NCI-H2081 (cell line): ENCODE measurements at places on chromosomes 7 and 10.

- DNase-seq = no peak
Measured at GRCh38 chr7:29243910-29244655, 49.5 kb downstream of the CHN2 start.

- DNase-seq = no peak
Measured at GRCh38 chr7:85471307-85471706, 284.5 kb upstream of the SEMA3D start.

- DNase-seq = no peak
Measured at GRCh38 chr10:57897611-57898010, 370.1 kb downstream of the IPMK start.

DNA sequence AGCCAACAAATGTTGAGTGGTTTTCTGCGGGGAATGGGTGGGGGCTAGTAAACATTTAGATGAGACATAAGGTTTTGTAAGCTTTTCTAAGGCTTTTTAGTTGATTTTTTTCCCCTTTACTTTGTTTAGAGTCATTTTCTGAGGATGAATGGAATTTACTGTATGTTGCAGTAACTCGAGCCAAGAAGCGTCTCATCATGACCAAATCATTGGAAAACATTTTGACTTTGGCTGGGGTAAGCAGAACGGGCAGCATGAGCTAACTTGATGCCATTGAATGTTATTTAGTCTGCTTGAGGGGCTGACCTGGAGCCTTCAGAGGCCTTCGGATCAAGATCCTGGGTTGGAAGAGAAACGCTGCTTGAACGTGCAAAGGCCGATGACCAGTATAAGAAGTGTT, 37.3 kb downstream of the FBH1 start:
- DNase-seq = no peak

DNA sequence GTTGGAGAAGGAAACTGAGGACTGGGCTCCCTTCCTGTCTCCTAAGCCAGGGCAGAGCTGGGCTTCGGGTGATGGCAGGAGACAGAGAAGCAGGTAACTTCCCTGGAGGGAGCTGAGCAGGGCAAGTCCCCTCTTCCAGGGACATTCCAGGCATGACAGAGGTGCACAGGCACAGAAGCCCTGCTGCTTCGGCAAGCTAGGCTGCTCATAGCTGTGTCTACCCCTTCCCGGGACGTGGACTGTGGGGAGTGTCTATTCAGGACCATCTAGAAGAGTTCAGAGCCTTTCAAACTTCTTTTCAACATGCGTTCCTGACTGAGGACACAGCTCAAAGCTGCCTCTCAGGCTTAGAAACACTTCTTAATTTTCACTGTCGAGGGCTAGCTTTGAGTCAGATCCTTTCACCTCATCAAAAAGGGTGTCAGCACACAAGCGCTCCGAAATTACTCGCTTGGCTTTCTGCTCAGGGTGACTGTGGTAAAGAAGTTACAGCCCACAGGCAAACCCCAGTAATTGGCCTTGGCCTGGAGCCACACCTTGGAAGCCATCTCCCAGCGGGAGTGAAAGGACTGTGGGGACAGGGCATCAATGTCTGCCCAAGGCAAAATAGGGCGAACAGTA, 63.7 kb upstream of the STEAP1B start:
- DNase-seq = peak; percentile 67

- no peak for DNase-seq
Measured at GRCh38 chr7:16634271-16634738, 11.2 kb downstream of the ANKMY2 start.

- no peak for DNase-seq
Measured at GRCh38 chr7:78047800-78048199, 249.2 kb downstream of the PHTF2 start.

GRCh38 chr10:62618054-62618453, 186.5 kb upstream of the ADO start:
- no peak for DNase-seq

GRCh38 chr7:50599385-50599784, 34.2 kb upstream of the DDC start:
- peak; percentile 78 for DNase-seq

DNA sequence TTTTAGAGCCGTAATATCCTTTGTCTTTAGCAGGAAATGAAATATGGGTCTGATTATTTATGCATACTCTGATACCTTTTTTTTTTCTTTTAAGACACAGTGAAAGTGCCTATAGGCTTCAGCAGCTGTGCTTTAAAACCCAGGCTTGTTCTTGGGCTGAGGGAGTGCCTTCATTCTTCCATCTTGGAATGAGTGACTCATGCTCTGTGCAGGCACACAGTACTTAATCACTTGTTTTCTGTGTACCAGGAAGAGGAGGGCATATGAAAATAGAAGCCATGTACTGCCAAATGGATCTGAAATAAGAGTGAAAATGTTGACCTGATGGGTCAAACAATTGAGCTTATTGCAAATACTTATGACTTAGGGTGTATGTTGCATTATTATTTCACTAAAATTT, 12.0 kb downstream of the INPP5F start:
- no peak for DNase-seq
